ENCODE measurements at places on chromosomes 13 and 19.

GRCh38 chr19:34436716-34437115 is 8.5 kb downstream of the UBA2 start:
- no peak for DNase-seq

GRCh38 chr13:71148396-71148795 is 718.6 kb downstream of the DACH1 start:
- no peak for DNase-seq

DNA sequence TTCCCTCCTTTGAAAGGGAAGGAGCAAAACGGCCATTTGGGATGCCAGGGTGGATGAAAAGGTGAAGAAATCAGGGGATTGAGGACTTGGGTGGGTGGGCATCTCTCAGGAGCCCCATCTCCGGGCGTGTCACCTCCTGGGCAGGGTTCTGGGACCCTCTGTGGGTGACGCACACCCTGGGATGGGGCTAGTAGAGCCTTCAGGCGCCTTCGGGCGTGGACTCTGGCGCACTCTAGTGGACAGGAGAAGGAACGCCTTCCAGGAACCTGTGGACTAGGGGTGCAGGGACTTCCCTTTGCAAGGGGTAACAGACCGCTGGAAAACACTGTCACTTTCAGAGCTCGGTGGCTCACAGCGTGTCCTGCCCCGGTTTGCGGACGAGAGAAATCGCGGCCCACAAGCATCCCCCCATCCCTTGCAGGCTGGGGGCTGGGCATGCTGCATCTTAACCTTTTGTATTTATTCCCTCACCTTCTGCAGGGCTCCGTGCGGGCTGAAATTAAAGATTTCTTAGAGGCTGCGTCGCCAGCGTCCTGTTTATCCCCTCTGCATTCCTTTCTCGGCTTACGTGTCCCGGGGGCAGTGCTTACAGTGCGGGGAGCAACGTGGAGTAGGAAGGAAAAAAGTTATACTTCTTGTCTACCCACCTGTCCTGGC is 15.2 kb upstream of the S1PR4 start:
- DNase-seq = no peak

DNA sequence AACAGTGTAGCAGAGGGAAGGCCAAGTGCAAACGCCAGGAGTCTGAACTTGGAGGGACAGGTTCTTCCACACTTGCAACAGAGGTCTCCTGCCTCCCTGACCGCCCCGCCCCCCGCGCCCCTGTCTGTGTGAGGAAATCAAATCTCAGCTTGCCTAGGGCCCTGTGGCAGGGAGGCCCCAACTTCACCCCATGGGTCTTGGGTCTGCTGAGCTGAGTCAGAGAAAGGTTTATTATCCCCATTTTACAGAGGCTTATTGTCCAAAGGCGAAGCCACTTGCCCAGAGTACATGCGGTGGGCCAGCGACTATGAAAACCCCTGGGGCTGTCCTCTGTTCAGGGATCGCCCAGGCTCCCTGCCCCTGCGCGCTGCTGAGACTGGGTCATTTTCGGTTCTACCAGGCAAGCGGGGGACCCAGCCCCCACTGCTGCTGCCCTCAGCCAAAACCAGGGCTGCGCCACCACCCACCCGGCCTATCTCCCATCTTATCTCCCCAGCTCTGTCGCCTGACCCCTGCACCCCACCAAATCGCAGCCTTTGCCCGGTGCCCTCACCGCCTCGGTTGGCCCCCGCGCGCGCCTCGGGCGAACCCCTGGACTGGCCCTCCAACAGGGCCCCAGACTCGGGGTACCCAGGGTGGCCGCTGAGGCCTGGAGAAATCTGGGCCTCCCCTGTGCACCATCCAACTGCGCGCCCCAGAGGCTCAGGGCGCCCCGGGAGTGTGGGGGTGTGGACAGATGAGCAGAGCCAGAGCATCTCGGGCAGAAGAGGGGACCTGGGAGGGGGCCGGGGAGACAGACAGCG is 850 bp upstream of the CERS4 start:
- no peak for DNase-seq

GRCh38 chr19:42276821-42277220 is 7.8 kb downstream of the CIC start:
- DNase-seq = no peak
